T-helper 2 cell (primary cell): ENCODE measurements at places on chromosomes 3 and 15.
A peak's percentile ranks its signal among the peaks of the same experiment; 100 is the strongest.

DNA sequence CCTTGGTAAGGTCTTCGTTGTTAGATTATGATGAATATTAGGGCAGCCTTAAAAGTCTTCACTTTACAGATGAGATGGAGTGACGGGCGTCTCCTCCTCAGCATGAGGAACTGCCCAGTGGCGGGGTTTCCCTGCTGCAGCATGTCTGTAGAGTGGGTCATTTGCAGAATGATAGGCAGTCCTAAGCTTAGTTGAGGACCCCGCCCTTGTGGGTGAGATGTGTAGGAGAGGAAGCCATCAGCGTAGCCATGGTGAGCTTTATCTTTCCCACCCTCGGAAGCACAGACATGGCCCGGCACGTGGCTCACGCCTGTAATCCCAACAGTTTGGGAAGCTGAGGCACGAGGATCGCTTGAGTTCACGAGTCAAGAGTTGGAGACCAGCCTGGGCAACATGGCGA lies 877 bp downstream of the NIT2 start:
- DNase-seq: no peak

GRCh38 chr15:70701891-70702568 lies 61.3 kb downstream of the UACA start:
- DNase-seq: no peak

DNA sequence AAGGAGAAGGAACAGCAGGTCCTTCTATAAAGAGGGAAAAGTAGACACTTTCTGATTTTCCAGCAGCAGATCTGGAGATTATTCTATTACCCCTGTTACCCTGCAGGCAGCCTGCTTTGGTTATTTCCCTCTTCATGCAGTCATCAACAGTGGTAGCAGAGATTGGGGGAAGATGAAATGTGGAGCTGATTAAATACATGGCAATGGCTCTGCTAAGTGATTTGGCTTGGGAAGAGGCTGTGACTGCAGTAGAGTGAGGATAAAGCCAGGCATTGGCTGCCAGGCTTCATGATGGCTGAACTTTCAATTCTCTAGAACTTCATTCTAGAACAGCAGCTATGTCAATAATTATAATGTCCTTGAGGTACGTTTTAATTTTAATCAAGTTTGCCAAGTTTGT lies 29.1 kb downstream of the PTX3 start:
- DNase-seq: no peak

- DNase-seq: no peak
These were observed 584.4 kb downstream of the PDCD6IP start for GRCh38 chr3:34382859-34383258.

- no peak for DNase-seq
These were observed 6.7 kb downstream of the KNSTRN start for GRCh38 chr15:40388941-40389823.

- DNase-seq: no peak
These were observed 90.6 kb downstream of the CHST2 start for GRCh38 chr3:143210141-143210540.

GRCh38 chr15:66839506-66840112 lies 137.6 kb downstream of the SMAD6 start:
- DNase-seq: no peak

DNA sequence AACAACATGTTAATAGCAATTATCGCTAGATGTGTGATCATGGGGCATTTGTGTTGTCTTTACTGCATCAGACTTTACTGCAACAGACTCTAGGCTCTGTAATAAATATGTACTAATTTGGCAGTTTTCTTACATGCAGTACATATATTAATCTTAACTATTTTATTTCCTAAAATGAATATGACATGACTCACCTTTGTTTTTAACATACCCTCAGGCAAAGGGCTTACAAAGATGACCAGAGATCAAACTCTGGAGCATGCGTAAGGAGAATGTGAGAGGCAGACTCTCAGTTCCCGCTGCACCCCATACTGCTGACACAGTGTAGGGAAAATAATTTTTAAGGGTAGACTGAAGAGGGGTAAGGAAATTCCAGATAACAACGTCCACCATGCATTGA lies 7.2 kb upstream of the FAM174B start:
- no peak for DNase-seq

- DNase-seq: peak; percentile 73
These were observed 471.0 kb upstream of the PROK2 start for GRCh38 chr3:72255791-72256559.

DNA sequence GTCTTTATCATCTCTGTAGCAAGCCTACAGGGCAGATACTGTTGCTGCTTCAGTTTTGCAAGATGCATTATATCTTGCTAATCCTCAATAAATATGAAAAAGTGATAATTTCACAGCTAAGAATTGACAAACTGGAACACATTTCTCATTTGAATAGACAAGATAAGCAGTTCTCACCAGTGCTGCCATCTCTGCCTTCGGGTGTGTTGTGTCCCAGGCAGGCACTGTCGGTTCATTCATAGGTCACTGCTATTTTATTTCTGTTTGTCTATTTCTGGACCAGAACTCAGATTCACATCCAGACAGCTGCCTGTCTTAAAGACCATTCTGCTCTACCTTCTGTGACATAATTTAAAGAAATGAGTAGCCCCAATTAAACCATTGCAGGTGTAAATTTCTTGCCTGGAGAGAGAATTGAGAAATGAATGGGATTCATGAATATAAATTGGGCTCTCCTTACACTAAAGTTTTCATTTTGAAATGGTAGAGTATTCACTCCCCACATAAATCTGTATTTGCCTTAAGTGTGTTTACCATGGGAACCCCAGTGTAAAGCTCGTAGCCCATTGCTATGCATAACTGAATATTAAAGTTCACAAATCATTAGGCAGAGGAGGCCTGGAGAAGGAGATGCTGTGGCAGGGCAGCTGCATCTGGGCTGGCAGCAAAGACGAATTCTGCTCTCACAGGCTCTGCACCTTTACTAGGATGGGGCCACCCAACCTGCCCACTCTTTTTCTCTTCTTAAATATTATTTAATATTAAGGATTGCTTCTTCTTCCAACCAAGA lies 149.9 kb downstream of the ARPP21 start:
- no peak for DNase-seq

DNA sequence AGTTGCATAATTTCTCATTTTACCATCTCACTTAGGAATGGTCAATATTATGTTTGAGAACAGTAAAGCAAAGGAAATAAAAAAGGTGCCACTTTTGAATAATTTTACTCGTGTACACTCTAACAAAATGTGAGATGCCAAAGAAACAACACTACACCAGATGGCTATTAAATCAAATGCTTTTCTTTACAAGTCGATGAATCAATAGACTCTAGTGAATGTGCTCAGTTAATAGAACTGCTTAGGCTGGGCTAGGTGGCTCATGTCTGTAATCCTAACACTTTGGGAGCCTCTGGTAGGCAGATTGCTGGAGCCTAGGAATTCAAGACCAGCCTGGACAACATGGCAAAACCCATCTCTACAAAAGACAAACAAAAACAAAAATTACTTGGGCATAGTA lies 87.9 kb downstream of the ZNF609 start:
- no peak for DNase-seq

- DNase-seq: no peak
These were observed 52.1 kb upstream of the MANF start for GRCh38 chr3:51333021-51333420.

DNA sequence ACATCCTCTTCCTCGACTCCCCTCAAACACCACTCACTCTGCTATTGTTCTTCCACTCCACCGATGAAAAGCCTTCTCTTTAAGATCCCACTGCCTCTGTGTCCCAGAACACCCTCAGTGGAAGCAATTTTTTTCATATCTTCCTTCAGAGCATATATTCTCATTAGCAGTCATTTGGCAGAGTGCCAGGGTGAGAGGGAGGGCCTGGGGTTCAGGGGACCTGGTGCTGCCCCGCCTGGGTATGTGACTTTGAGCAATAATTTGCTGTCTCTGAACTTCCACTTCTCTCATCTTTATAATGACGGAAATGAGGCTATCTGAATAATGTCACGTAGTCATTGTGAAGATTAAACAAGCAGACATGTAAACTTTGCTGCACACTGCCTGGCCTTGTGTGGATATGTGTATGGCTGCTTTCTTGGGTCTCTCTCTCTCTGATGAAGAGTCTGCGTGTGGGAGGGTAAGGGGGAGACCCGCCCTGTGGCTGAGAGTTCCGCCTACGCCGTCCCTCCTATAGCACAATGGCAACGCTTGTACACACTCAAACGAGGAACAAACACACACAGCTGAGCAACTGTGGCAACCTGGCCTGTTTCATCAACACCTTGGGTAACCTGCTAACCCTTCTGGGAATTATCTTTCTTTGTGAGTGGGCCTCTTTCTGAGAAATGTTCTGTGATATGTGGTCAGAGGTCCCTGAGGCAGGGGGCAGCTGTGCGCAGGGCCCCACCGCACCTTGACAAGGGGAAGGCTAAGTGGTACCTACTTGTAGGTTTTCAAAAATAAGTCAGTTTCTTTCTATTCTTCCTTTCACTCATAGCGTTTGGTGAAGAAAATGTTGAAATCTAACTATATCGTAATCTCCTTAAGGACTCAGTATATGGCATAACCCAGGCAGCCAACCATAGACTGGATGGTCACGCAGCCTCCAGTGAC lies 369.8 kb downstream of the SV2B start:
- peak; percentile 71 for DNase-seq

DNA sequence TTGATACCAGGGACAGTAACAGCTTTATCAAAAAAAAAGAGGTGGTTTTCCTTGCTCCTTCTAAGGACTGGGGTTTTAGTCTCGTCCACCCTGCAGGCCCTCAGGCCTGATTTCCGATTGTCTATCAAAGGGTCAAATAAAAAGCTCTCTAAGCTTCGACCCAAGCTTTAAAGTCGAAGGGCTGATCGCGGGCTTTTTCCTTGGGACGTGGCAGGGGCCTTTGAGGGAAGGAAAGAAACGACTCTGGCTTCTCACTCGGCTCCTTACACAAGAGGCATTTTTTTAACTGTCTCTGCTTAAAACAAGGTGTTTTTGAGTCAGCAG lies 354 bp upstream of the KLHL24 start:
- no peak for DNase-seq

GRCh38 chr3:45760878-45761711 lies 35.2 kb downstream of the SLC6A20 start:
- no peak for DNase-seq

GRCh38 chr3:127650236-127650635 lies 21.3 kb downstream of the PODXL2 start:
- DNase-seq: no peak

DNA sequence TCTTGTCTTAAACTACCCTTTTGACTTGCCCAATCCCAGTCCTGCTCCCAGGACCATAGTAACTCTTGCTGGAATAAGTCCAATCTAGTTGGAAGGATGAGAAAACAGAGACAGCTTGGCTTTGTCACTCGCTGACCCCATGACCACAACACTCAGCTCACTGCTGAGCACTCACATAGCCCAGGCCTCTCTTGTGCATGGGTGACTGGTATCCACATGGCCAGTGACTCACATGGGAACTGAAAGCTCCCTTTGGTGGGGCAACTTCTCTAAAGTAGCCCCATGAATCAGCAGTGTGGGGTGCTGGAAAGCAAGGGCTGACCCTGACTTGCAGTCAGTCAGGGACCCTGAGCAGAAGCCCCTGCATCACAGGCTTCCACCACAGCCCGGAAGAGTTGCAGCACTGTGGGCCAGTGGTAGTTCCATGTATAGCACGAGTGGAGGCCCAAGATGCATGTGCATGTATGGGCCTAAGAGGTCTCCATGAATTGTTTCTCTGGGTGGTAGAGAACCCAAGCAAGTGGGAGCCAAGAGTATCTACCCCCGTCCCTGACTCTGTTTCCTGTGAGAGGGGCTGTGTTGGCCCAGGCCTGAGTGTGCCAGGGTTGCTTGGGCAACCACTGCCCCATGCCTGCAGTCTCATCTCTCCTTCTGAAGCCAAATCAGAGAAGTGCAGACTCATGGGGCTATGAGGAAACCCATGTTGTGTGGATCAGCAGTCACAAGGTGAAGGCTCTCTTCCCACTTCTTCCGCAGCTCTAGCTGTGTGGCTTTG lies 62.1 kb upstream of the XCR1 start:
- no peak for DNase-seq

DNA sequence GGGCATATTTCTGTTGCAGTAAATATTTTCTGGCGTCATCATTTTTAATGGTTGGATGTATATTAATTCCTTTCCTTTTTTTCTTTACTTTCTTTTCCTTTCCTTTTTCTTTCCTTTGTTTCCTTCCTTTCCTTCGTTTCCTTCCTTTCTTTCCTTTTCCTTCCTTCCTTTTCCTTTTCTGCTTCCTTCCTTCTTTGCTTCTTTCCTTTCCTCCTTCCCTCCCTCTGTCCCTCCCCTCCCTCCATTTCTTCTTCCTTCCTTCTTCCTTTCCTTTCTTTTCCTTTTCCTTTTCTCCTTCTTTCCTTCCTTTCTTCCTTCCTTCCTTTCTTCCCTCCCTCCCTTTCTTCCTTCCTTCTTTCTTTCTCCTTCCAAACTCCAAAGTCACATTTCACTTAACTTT lies 54.9 kb upstream of the LYSMD4 start:
- no peak for DNase-seq

DNA sequence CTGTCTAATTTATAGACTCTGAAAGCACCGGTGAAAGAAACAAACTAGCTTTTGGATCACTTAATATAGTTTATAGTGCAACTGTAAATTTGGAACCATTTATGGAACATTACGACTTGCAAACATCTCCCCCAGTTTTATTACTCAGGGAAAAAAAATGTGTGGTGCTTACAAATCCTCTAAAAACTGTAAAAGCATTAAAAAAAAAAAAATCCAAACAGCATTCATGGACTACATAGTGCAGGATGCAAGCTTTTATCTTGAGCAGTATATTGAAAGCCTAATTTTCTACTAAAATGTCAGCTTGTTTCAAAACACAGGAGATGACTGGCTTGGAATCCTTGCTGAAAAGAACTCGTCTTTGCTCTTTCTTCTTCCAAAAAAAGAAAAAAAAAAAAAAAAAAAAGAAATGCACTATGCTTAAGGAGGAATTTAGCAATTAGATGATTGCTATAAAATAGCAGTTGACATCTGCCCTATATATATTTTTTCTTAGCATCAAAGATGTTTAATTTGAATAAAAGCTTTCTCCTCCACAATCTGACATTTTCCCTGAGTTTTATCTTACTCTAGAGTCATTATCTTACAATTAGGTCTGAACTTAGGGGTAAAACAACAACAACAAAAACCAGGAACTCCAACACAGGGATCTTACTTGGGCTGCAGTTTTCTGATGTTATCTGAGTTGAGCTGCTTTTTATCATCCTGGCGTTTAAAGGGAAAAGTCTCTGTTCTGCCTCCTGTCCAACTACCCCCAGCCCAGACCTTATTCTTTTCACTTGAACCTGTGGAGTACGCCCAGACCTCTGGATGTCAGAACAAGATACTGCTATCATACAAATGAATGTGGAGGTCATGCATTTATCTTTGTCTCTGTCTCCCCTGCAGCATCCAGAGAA lies 62.6 kb upstream of the PDZRN3 start:
- DNase-seq: no peak

DNA sequence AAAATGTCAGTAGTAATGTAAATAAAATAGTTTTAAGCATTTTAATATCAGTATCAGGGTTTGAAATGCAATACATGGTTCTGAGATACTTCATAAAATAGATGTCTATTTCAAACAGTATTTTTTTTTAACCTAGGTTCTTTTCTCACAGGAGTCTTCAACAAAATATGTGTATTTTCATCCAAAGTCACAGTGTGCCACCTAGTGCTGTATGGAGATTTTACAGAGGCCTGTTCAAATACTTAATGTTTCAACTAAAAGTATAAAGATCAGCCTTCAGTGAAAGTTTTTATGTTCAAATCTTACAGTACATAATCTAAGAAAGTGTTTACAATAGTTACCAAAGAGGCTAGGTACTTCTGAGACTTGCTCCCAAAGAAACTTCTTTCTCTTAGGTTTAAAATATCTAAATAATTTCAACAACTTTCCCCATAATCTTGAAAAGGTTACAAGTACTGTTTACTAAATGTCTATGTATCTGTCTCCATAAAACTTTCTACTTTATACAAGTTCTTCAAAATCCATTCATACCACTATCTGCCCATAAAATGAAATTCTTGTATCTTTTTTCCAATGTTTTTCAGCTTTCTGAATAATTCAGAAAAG lies 38.3 kb downstream of the SCAPER start:
- DNase-seq: no peak
